ENCODE measurements at places on chromosomes 3 and 15. TPM values are rescaled to one million over a fixed set of nuclear protein-coding genes. Genes with fewer than 3 reads are reported as not detected.

MUSTN1 gene
- not detected for total RNA-seq

DNA sequence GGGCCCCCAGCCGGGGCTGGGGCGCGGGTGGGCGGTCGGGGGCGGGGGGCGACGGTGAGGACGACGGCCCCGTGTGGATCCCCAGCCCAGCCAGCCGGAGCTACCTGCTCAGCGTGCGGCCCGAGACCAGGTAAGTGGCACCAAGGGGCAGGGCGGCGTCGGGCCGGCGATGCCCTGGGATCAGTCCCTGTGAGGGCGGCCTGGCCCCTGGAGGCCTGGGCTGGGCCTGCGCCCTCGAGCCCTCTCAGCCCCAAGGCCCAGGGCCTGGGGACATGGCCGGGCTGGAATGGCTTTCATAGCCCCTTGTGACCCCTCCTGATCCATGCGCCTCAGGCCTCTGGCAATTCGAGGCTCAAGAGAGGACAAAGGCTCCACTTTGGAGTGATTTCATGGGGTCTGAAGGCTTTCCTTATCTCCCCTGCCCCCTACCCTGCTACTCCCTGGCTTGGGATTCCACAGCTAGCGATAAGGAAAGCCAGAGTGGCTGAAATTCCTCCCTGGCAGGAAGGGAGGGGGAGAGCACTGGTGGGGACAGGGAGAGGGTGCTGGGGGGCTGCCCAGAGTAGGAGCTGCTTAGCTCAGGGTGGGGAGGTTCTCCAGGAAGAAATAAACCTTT lies 418 bp downstream of the ALPK3 start:
- H3K4me3 ChIP-seq, result peak overlapping the region; percentile 18
- no peak for DNase-seq
- peak overlapping the region; percentile 84 for H3K27ac ChIP-seq
- no peaks in the 10 kb centered on the region for H3K4me1 ChIP-seq

DNA sequence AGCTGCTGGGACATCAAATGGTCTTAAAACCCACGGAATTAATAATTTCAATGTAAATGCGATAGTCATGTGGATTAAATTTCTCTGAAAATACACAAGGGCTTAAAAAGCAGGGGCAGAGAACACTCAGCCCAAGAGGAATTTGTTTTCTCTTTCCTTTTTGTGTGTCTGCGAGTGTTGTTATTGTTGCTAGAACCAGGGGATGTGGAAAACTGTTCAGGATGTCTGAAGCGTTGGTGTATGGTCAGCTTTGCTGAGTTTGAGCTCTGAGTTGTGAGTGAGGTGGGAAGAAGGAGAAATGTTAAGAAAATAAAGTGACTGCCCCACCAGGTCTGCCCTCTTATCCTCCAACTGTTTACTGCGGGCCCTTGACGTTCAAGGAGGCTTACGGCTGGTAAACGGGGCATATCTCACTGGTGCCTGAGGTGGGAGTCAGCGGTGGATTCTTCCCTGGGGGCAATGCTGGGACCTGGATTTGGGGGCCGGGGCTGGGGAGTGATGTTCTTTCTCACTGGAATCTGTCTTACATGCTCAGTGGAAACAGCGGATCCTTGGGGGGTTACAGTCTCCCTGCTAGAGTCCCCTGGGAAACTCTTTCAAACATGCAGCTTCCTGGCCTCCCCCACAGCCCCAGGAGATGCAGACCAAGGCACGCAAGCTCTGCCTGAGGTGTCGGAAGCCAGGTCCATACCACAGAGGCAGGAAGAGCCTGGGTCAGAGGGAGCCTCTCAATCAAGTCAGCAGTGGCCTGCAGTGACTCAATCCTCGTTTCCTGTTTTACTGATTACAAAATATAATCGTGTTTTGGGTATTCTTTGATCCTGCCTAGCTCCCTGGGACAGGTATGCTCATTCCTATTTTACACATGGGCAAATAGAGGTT lies 41.8 kb downstream of the ITGA11 start:
- no peaks in the 10 kb centered on the region for H3K4me1 ChIP-seq
- H3K36me3 ChIP-seq, result no peaks in the 10 kb centered on the region
- no peaks in the 10 kb centered on the region for H3K27me3 ChIP-seq
- H3K27ac ChIP-seq, result no peak overlapping the region

GRCh38 chr3:21505711-21506460 lies 245.1 kb downstream of the ZNF385D start:
- no peak overlapping the region for H3K27ac ChIP-seq
- H3K4me3 ChIP-seq, result no peak overlapping the region
- no peaks in the 10 kb centered on the region for H3K36me3 ChIP-seq
- H3K27me3 ChIP-seq, result no peaks in the 10 kb centered on the region

- H3K27me3 ChIP-seq, result no peaks in the 10 kb centered on the region
- H3K4me1 ChIP-seq, result no peaks in the 10 kb centered on the region
- no peaks in the 10 kb centered on the region for H3K36me3 ChIP-seq
These were observed 35.1 kb downstream of the SNTN start for GRCh38 chr3:63687278-63688225.

DNA sequence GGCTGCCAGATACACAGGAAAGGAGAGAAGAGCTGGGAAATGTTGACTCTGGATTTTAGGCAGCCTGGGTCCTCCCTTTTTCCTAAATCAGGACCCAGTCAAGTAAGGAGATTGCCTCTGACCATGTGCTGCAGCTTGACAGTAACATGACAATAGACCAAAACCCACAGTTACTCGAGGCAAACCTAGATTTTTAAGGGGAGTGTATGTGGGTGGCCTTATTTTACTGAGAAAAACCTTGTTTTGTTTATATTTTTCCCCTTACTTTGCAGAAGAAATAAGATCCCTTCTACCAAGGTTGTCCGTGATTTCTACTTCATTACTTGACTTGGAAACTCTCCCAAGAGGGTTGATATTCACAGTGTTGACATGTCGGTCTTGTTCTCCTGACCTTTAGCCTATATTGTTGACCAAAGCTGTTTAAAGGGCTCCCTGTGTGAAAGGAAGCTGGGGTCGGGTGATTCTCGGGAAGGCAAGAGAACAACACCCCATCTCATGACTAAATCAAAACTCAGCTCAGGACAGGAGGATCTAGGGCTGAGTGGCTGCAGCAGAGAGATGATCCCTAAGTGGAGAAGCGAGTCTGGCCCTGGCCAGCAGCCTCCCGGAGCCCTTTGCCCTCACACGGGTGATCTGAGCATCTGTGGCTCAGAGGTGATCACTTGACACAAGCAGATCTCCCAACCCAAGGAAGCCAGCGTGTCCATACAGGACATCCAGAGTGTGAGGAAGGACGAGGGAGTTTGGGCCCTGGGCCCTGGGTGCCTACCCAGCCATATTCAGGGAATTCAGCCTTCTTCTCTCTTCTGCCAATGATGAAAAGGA lies 31.0 kb upstream of the SLCO2A1 start:
- H3K4me1 ChIP-seq, result no peaks in the 10 kb centered on the region
- DNase-seq, result peak; percentile 35
- no peaks in the 10 kb centered on the region for H3K36me3 ChIP-seq
- no peaks in the 10 kb centered on the region for H3K27me3 ChIP-seq

- no peaks in the 10 kb centered on the region for H3K36me3 ChIP-seq
- no peaks in the 10 kb centered on the region for H3K4me1 ChIP-seq
- no peaks in the 10 kb centered on the region for H3K27me3 ChIP-seq
- DNase-seq, result peak; percentile 47
These were observed 14.4 kb downstream of the PAK6 start for GRCh38 chr15:40253167-40253790.

GRCh38 chr3:23086331-23086730 lies 116.8 kb upstream of the UBE2E2 start:
- H3K27ac ChIP-seq, result no peak overlapping the region
- no peak for DNase-seq
- H3K4me3 ChIP-seq, result no peak overlapping the region
- no peaks in the 10 kb centered on the region for H3K36me3 ChIP-seq
- H3K27me3 ChIP-seq, result no peaks in the 10 kb centered on the region

DNA sequence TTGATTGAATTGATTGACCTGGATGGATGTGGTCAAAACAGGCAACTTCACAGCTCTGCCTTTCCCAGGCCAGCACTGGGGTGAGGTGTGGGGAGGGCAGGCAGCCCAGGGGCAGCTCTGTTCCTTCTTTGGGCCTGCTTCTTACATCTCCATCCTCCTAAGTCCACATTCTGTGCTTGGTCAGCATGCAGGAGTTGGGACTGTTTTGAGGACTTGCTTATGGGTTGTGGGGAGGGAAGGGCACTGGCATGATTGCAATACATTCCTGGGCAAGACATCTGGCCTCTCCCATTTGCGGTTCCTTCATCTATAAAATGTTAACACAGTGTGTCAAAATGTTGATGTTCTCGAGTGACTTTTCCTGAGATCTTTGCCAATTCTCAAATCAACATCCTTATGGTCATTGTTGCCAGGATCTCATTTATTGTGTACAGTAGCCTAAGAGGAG lies 84.1 kb downstream of the ST6GAL1 start:
- H3K4me3 ChIP-seq, result no peak overlapping the region
- H3K4me1 ChIP-seq, result no peaks in the 10 kb centered on the region
- H3K27ac ChIP-seq, result no peak overlapping the region

FBXW12 gene
- total RNA-seq, result not detected

DNA sequence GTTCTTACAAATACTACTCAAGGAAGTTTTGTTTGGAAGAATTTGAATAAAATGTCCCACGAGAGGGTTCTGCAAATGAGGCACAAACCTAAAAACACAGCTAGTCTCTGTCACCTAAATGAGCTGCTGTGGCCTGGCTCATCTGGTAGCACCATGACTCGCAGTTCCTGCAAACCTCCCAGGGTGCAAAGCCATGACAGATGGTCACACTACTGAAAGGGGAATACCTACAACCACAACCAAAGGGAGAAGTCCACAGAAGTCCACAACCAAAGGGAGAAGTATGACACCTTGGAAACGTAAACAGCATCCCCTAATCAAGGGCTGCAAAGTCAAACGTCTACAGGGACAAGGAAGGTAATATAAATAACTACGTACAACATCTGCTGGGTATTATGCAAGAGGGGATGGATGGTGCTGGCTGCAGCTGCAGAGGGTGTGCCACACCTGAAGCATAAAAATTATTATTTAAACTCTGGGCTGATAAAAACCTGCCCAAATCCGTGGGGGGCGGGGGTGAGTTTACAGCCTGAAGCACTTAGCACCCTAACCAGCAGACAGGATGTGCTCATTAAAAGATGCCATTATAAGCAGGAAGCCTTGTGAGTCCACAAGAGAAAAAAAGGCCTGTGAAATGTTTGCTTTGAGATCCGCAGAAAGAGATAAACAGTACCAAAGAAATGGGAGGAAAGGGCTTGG lies 184.0 kb downstream of the MAGI1 start:
- no peaks in the 10 kb centered on the region for H3K27me3 ChIP-seq
- no peak overlapping the region for H3K27ac ChIP-seq
- no peak for DNase-seq
- H3K4me3 ChIP-seq, result no peak overlapping the region

DUOXA2 gene
- total RNA-seq, result not detected

GRCh38 chr3:131794766-131795388 lies 239.9 kb downstream of the CPNE4 start:
- H3K4me1 ChIP-seq, result no peaks in the 10 kb centered on the region
- H3K4me3 ChIP-seq, result no peak overlapping the region
- H3K27ac ChIP-seq, result no peak overlapping the region
- H3K27me3 ChIP-seq, result no peaks in the 10 kb centered on the region
- H3K36me3 ChIP-seq, result no peaks in the 10 kb centered on the region

Measured in right lobe of liver (tissue), 6 donors.